ENCODE measurements at places on chromosomes 4 and X.

DNA sequence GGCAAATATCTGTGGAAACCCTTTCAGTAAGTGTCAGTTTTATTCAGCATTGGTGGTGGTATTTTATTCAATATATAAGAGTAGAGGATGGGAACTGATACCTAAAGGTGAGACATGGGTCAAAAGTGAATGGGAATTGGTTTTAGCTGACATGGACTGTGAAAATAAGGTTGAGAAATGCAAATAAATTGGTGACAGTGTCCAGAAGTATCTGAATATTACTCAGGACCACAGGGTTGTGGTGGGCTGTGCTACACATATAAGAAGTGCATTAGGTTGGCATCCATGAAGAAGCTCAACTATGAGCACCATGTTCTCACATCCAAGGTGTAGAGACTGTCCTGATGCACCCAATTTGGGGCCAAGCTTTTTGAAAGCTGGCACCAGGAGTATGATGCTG lies 45.0 kb downstream of the ETDC start:
- no peak for DNase-seq

DNA sequence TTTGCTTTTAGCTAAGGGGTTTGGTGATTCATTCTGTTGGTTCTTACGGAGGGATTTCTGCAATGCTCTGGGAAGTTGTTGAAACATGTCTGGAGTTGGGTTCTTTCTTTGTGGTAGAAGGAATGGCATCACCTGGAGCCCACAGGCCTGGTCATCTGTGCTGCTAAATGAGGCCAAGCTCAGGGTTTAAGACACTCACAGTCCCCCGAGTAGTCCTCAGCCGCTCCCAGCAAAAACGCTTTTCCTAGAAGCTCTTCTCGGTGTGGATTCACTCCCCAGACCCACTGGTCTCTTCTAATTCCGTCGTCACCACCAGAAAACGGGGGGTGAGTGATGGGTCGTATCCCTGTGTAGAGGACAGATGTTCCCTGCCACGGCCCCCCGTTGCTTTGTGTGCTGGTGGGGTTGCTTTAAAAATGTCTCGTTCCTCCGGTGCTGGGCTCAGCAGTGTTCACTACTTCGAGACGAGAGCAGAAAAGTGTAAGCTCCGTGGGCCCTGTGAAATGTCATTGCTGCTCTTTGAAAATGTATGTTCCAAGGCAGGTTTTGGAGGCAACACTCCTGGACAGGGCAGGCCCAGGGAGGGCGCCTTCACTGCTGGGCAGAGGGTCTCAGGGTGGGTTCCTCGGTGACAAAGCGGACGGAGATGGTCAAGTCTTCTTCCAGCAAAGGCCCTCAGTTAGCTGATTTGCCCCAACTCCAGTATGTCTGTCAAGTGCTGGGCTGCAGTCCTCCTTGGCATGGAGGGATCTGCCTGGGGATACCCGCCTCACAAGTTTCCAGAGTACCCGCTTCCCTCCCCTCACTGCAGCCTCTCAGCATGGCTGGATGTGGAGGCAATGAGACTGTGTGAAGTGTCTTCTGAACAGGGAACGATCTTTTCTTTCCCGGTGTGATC lies 37.3 kb downstream of the PSAPL1 start:
- no peak for DNase-seq

GRCh38 chr4:41069257-41069656 lies 145.1 kb downstream of the APBB2 start:
- no peak for DNase-seq

DNA sequence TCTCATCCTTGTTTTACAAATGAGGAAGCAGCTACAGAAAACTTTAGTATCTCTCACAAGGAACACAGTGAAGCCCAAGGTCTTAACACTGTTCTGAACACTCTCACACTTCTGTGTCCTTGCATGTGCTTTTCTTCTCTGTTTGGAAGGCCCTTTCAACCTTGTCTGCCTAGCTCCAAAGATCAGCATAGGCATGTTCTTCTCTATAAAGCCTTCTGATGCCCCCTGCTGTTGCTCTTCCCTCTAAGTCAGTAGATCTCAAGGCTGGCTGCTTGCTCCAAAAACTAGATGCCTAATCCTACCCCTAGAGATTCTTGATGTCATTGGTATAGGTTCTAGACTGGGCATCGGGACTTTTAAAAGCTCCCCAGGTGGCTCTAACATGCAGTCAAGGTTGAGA lies 5.9 kb downstream of the APOO start:
- DNase-seq, result peak; percentile 35
